Dermis blood vessel endothelial cell (primary cell): ENCODE measurements at places on chromosomes 3 and 15. TPM values are rescaled to one million over a fixed set of nuclear protein-coding genes. Genes with fewer than 3 reads are reported as not detected.

GRCh38 chr3:15404767-15405166 lies 22.6 kb downstream of the METTL6 start:
- no peak for DNase-seq

DNA sequence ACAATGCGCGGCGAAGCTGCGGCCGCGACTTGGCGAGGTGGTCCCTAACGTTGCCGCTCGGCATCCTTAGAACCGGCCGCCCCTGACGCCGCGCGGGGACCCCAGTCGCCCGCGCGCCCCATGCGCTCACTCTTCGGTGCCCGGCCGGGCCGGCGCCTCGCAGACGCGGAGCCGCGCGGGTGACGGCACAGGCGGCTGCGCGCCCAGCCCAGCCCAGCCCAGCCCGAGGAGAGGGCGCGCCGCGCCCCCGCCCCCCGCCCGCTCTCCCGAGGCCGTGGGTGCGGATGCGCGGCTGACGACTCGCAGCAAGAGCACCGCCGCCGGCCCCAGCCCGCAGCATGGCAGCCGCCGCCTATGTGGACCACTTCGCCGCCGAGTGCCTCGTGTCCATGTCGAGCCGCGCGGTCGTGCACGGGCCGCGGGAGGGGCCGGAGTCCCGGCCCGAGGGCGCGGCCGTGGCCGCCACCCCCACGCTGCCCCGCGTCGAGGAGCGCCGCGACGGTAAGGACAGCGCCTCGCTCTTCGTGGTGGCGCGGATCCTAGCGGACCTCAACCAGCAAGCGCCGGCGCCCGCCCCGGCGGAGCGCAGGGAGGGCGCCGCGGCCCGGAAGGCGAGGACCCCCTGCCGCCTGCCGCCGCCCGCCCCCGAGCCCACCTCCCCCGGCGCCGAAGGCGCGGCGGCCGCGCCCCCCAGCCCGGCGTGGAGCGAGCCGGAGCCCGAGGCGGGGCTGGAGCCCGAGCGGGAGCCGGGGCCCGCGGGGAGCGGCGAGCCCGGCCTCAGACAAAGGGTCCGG lies 437 bp downstream of the KLF13 start:
- DNase-seq, result peak; percentile 72

DNA sequence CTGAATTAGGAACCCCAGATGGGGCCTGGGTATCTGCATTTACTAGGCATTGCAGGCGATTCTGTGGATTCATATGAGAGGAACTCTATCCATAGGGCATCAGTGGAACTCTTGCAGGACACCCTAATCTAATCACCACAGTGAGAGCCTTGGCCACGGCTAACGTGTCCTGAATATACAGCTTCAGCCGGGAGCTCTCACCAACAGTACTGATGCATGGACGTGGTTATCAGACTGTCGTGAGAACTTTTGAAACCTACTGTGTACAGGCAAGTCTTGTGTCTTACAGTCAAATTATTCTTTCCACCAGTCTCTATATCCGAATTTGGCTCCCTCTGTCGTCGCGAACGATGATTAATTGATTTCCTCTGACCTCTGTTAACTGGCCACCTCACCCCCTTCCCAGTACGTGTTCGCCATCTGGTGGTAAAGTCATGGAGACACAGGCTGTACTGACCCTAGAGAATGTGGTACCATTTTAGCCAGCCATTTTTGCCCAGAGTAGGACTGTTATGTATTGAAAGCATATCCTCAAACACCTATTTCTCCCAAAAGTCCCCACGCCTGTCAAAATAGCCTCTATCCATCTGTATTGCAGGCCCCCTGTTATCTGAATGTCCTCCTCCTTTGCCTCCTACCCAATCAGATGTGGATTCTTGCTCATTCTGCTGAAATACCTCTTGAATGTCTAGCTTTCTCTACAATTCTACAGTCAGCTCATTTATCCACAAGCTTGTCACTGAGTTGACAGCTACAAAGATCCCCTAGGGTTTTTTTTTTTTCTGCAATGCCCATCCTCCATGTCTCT lies 39.7 kb downstream of the GLDN start:
- DNase-seq, result peak; percentile 86

- DNase-seq, result no peak
These were observed 240.3 kb downstream of the ZIC1 start for GRCh38 chr3:147649475-147649874.

Gene C3orf22
- total RNA-seq, result not detected in 2 replicates

- DNase-seq, result peak; percentile 59
These were observed 267.2 kb upstream of the ROBO1 start for GRCh38 chr3:80035021-80035420.

DNA sequence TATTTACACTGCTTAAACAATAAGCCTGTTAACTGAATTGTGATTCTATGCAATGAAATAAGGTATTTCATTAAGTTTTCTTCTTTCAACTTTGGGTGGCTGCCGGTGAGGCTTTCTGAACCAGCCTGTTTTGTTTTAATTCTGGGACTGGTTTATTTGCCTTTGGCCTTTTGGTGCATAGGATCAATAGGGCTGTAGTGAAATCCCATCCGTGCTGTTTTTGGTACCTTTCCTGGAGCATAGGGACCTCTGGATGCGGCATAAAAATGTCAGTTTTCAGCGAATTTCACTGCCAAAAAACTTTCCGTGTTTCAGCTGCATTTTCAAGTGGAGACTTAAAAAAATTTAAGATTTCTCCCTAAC lies 514 bp downstream of the PLS1 start:
- no peak for DNase-seq

Gene TMIE
- 0.17 TPM in 1 of 2 replicates, not detected in the other for total RNA-seq

- no peak for DNase-seq
These were observed 57.8 kb upstream of the BOC start for GRCh38 chr3:113153499-113154107.

Gene TMEM266
- not detected in 2 replicates for total RNA-seq

Gene MYH15
- total RNA-seq, result under 0.01 and 0.05 TPM in 2 replicates

DNA sequence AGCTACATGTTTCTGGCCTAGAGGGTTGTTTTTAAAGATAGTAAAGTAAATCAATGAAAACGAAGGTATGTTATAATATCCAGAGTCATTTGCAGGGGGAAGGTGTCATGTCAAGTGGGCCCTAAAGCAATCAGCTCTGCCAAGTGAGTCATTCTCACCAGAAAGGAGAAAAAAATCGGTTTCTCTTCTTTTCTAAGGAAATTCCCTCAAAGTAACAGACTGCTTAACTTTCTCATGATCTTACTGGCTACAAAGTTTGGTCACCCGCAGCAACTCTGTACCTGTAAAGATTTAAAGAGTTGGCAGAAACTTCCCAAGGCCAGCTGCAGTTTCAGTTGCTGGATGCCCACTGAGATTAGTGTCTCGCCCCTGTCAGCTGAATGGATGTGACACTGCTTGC lies 5.5 kb upstream of the FSIP1 start:
- DNase-seq, result peak; percentile 32

DNA sequence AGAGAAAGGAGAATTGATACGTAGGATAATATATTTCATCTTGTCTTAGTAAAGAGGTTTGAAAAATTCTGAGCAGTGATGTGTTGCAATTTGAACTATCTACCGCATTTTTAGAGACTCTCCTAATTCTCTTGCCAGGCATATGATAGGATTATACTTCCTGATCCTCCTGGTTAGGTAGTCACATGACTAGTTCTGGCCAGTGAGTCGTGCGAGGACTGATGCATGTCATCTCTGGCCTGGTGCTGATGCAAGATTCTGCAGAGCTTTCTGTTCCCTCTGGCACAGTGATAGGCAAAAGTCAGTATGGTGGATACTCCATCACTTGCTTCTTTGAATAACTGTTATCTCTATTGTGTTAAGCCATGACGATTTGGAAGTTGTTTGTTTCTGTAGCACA lies 277.6 kb upstream of the NAALADL2 start:
- DNase-seq, result no peak

Gene ZNF860
- total RNA-seq, result 2.2 and 3.4 TPM in 2 replicates

Gene FSIP1
- 0.37 and 0.85 TPM in 2 replicates for total RNA-seq

Gene PLAAT1
- total RNA-seq, result 0.47 TPM in 1 of 2 replicates, not detected in the other

GRCh38 chr15:70048198-70048565 lies 49.5 kb downstream of the TLE3 start:
- no peak for DNase-seq

GRCh38 chr3:8853081-8853480 lies 83.7 kb upstream of the OXTR start:
- DNase-seq, result no peak

DNA sequence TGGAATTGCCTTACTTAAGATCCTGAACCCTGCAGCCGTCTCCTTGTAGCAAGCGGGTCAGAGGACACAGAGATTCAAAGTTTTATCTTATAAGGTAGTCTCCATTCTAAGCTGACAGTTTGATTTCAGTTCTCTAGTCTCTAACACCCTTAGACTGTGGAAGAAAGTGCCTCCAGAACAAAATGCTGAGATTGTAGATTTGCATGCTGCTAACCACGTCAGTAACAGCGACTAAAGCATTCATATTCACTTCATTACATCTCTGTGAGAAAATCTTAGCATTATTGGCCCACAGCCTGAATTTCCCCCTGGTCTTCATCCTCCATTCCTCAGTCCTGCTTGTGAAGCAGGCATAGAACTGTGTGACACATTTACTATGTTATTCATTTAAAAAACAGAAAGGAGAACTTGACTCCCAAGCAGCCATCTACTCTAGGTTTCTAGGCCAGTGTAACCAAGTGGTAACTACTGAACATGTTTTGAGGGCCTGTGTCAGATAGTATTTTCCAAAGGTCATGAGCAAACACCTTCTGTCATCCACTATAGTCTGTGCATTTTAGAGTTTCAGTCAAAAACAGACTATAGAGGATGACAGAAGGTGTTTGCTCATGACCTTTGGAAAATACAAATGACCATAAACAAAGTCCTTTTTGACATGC lies 27.4 kb downstream of the ARIH2 start:
- no peak for DNase-seq

Gene ZBTB47
- 13.9 and 19.6 TPM in 2 replicates for total RNA-seq

- no peak for DNase-seq
These were observed 91.5 kb upstream of the TNFAIP8L3 start for GRCh38 chr15:51186181-51186705.

DNA sequence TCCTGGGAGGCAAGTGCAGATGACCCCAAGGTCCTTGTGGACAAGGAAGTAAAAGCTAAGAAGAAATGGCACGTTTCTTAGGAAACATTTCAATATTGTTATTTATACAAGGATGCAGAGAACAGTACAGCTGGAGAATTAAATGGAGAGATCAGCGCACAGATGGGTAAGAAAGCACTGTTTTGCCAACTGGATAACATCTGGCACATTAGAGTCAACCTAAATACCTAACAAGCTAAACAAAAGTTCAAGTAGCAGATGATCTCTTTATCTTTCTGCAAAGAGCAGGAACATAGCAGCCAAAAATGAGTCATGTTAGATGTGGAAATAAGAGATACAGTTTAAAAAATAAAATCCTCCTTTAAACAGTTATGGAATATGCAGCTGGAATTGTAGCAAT lies 15.7 kb upstream of the DPPA4 start:
- DNase-seq, result no peak

DNA sequence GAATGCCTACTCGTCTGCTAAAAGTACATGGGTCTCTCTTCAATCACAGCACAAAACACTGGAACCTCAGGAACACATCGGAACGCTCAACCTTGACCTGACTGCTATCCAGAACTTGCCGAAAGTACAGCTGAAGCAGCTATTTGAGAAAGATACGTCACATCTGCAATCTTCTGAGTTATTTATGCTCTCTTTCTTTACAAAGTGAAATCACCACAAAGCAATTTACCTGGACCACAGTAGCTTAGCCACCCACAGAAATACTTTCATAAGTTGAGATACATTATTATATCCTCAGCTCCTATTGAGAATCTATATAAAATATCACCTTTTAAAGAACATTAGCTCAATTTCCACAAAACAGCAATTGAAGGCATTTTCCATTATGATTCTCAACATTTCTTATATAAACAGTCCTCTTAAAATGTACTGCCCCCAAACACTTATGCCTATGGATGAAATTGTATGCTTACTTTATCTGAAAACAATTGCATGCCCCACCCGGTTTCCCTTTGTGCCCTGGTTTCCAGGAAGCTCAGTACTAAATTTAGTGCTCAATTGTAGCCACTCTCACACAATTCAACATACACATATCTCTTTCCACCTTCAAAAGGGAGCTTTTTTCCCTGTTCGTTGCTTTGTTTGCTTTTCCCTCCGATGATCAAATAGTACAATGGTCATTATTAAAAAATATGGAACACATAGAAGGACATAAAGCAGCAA lies 31.8 kb downstream of the HEG1 start:
- peak; percentile 72 for DNase-seq

DNA sequence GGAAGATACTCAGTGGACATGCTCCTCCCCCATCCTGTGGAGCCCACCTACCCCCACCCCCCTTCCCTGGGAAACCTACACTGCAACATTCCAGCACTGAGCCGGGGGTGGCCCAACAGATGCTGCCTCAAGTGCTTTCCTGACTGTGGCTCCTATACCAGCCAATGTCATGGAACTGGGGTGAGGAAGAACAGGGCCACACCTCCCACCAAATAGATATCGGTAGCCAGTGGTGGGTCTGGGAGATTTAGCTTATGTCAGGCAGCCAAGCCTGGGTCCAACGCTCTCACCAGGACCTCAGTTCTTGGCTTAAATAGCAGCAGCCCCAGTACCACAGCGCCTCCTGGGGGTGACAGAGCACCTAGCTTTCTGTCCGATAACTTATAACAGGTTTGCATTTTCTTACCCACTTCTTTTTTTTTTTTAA lies 30.3 kb downstream of the CDC25A start:
- DNase-seq, result peak; percentile 85

DNA sequence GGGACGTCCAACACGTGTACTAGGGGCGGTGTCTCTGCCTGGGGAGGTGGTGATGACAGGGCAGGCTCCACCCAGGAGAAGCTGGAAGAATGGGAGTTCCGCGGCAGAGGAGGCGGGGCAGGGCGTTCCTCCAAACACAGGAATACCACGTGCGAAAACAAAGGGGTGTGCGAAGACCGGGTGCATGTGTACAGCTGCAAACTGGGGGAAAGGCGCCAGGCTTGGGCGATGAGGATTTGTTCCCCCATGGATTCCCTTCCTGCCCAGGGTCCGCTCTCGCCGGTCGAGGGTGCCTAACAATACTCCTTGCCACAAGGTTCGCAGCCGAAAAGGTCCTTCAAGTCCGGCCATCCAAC lies 500 bp upstream of the ZSCAN2 start:
- peak; percentile 90 for DNase-seq

DNA sequence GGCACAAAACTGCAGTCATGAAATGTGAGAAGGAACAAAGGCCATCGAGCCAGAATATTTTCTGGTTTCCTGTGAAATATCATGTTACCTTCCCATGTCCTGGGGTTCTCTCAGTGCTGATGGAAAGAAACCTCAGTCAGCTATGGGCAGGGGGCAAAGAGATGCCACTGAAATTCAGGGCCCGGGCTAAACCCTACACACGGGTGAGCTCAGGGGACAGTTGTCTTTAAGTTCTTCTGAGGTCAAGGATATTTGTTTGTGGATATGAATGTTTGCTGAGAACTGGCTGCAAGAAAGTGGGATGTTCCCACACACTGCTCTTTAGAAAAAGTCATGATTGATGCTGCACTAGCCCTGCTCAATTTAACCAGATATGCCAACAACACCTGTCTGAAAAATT lies 187.2 kb downstream of the MEX3B start:
- DNase-seq, result no peak

Gene FBXL2
- total RNA-seq, result 23.1 and 25.4 TPM in 2 replicates

GRCh38 chr3:34388830-34389229 lies 590.4 kb downstream of the PDCD6IP start:
- no peak for DNase-seq
